Nephron progenitor cell (in vitro differentiated cells): ENCODE measurements at places on chromosomes 2 and 18.
A peak's percentile ranks its signal among the peaks of the same experiment; 100 is the strongest.

DNA sequence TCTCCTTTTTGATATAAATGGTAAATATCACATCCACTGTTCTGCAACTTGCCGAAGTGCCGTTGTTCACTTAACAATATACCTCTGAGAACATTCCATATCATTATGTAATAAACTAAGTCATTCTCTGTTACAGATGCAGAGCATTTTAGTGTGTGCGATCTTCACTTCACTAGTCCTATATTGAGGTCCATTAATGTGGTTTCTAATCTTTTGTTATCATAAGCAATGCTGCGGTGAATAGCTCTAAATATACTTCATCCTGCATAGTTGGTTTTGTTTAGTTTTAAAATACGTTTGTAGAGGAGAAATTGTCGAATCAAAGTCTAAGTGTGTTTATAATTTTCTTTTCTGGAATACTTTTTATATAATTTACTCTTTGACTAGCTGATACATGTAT lies 280.3 kb upstream of the TRIB2 start:
- no peak for DNase-seq

DNA sequence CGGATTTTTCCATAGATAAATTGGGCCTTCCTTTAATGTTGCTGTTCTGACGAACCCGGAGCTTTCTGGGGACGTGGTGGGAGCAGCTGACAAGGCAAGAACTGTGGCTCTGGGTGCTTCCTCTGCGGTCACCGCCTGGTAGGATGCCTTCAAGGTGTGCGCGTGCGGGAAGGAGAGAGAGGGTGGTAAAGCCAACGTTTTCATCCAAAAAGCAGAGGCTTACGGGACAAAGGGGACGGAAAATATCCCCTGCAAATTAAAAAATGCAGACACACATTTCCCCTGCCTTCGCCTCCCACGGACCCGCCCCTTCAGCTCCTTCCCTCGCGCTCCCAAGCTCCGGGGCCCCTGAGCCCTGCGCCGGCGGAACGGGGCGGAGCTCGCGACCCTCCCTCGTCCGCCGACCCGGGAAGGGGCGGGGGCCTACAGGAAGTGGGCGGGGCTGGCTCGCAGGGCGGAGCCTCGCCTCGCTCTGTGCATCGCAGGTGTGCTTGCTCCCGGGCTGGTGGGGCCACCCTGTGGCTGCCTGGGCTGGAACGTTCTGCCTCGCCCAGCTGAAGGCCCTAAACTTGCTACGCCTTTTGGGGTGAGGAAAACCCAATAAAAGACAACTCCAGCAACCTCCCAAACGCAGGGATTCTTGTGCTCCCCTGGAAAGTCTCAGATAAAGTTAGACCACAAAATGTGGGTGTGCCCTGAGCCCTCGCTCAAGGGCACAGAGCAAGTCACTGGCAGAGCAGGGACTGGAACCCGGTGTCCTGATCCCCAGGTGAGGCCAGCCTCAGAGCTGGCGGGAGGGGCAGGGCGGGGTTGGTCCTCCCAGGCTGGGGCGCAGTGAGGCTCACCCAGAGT lies 25.4 kb upstream of the SLC66A3 start:
- peak; percentile 94 for DNase-seq

DNA sequence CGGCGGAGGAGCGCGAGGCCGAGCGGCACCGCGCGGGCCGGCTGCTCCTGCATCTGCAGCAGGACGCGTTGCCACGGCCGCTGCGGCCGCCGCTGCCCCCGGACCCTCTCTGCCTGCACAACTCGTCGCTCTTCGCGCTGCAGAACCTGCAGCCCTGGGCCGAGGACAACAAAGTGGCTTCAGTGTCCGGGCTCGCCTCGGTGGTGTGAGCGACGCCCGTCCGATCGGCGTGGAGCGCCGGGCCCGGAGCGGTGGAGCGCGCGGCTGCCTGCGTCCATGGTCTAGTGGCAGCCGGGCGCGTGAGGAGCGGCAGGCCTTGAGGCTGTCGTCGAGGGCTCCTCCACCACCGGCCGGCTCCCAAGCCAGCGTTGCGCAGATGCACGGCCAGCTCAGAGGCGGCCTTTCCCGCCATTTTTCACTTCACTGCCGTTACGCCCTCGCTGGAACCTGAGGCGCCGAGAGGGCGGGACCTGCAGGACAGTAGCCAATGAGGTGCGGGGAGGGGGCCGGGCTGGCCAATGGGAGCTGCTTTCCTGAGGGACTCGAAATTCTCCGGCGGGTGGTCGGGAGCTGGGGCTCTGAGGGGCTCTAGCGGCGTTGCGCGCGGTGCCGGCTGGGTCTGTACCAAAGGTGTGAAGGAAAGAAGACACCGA lies 1.9 kb downstream of the TLX2 start:
- peak; percentile 73 for DNase-seq

GRCh38 chr18:63951302-63951705 lies 2.2 kb downstream of the HMSD start:
- no peak for DNase-seq

GRCh38 chr18:8601277-8602032 lies 7.8 kb upstream of the RAB12 start:
- no peak for DNase-seq

- DNase-seq, result no peak
Measured at GRCh38 chr2:95383635-95384027, 18.9 kb upstream of the FAHD2A start.

DNA sequence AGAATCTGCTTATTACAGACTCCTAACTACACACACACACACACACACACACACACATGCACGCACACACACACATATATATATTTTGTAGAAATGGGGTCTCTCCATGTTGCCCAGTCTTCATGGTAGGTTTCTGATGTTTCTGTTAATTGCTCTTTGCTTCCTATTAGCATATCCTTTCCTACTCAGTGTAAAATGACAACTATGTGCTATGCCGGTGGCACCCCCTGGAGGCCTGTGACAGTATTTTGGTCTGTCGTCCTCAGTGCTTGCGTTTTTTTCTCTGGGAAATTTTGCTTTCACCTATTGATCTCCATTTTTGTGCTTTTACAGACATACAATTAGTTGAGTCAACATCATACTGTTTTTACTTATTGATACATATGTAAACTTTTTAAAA lies 322.1 kb downstream of the LRRTM1 start:
- peak; percentile 29 for DNase-seq

- DNase-seq, result no peak
Measured at GRCh38 chr2:29017716-29018435, 36.8 kb downstream of the TOGARAM2 start.
